ENCODE measurements at places on chromosomes 4 and X.

- DNase-seq = no peak
Measured at GRCh38 chr4:83782591-83782990, 246.7 kb downstream of the GPAT3 start.

DNA sequence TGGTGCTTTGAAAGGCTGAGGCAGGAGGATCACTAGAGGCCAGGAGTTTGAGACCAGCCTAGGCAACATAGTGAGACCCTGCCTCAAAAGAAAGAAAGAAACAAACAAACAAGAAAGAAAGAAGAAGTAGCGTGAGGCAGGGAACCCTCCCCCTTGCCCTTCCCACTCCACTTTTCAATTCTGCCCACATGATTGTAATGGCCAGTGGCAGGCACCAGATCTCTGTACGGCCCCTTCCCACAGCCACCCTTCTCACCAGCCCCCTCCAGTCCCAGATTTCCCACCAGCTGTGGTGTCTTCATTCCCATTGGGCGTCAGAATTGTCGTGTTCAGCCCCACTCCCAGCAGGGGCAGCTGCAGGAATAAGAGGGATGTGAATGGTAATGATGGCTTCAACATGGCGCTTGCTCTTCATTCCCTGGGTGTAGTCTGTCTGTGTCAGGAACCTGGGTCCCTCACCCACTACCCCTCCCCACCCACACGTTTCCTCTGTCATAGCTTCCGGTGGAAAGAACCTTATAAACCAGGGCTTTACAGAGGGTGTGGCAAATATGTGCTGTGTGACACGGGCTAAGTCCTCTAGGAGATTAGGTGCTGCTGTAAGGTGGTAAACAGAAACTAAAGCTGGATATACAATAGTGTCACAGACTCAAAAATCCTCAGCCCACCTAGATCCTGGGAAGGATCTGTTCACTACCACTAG lies at the start of gene IL2RG:
TSS of gene IL2RG (minus strand) at position 437 of the 703 bp plus-strand sequence. CDS start at position 399, 38 bp downstream.
- DNase-seq = no peak

- DNase-seq = peak; percentile 75
Measured at GRCh38 chr4:176548571-176548970, 228.8 kb downstream of the SPCS3 start.

GRCh38 chrX:16826207-16826606 lies 39.9 kb downstream of the TXLNG start:
- DNase-seq = peak; percentile 77

Measured in fibroblast of mammary gland (primary cell).